ENCODE measurements at places on chromosomes 5 and 9.

- no peak for DNase-seq
Observed at GRCh38 chr9:70832492-70832891, 288.9 kb downstream of the TRPM3 start.

DNA sequence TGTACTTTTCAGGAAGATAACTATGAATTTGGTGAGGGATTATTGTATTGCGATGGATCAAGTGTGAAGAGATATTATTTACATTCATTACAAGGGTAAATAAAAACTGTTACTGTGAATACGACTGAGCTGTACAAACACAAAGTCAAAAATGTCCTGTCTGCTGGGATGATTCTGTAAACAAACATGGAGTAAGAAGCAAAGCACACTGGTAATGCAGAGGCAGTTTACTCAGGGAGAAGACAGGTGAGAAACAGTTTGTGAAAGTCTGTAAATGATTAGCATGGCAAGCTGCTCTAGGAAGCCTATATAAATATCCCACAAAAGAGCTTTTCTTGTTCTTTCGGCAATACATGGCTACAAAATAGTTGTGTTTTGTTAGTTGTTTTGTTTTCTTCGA lies 115.4 kb upstream of the GNA14 start:
- DNase-seq: no peak

GRCh38 chr9:135214054-135214640 lies 126.7 kb downstream of the OLFM1 start:
- DNase-seq: no peak

DNA sequence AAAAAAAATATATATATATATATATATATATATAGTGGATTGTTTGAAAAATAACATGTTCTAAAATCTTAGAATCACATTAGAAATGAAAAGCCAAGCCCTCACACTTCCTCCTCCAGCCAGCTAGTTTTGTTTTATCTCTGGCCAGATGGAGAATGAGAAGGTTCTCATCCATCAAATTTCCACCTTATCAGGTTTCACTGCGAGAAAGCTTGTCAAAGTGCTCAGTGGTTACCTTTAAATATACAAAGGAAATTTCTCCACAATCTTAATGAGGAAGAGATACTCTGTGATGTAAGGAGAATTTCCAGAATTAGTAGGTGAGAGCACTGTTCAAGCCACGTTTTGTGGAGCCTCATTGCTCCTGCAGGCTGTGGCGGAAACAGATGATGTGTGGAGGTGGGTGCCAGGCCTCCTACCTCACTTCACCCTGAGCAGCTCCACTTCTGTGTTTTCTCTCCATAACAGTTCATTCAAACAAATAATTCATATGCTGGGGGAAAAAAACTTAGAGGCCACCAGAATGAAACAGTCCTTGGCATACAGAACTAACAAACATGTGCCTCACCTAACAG lies 71.9 kb downstream of the CDK5RAP2 start:
- DNase-seq: no peak

GRCh38 chr9:129868023-129868871 lies 33.0 kb downstream of the USP20 start:
- DNase-seq: no peak

- no peak for DNase-seq
Observed at GRCh38 chr5:170614720-170615119, 110.9 kb downstream of the KCNIP1 start.

DNA sequence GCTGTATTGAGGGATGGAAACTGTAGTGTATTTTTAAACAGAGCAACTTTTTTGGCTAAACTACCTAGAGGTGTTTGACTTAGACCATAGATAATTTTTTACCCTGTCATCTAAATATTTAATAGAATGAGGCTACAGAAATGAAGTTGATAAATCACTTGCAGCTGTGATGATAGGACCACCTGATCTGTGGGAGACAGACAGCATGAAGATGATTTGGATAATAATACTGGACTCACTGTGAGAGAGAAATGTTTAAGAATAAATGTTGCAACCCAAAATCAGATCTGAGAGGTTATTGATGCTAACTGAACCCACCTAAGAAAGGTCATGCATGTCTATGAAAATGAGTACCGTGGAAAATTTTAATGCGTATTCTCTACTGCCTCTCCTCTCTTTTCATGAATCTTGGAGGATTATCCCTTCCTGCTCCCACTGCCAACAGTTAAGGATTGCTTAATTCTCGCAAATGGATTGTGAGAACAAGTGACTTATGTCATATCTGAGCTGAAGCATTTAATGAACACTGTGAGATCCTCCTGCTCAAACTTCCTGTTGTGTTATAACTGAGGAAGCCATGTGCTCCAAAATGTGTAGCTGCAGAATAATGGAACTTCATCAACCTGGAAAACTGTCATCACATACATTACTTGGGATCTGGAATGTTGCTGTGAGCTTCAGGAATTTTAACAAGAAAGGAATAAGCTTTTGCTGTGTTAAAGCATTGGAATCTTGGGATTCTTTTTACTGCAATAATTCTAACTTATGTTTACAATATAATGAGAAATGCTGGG lies 617.9 kb upstream of the CDH18 start:
- DNase-seq: no peak

DNA sequence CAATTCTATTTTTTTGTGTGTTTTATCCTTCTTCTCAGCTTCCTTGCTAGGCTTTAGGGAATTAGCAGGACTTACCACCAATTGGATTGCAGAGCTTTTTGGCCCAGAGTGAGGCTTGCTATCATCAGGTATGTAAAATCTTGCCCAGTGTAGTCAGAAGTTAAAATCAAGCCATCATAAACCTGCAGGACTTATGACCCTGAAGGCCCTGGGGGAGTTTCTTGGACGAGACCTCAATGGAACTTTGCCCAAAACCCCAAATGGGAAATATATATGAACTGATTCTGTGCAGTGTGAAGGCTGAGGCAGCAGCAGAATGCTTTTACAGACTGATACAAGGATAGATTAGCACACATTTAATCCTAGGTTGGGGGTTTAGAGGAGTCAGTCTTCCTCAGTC lies 287.0 kb downstream of the SH3GL2 start:
- DNase-seq: no peak

- no peak for DNase-seq
Observed at GRCh38 chr5:71582945-71583584, 4.1 kb upstream of the MCCC2 start.

- DNase-seq: no peak
Observed at GRCh38 chr9:72065076-72065475, 4.7 kb upstream of the C9orf57 start.

DNA sequence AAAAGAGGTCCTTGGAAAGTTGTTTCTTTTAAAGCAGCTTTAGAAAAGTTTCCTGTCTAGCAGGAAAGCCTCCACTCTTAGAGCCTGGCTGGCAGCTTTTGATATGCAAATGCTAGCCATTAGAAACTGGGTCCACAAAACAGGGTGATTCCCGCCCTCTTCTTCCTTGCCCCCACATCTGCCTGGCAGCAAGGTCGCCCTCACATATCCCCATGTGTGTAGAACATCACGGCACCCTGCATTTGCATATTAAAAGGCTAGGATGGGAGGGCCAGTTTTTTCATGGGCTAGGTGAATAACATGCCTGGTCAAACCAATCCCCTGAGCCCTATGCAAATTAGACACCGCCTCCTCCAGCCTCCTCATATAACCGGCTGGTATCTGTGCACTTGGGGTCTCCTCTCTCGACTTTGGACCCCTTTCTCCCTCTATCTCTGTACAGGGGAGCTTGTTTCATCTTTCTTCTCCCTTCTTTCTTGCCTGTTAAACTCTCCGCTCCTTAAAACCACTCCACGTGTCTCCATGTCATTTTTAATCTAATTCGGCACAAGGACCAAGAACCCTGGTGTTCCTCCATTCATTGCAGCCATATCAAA lies 426.8 kb upstream of the CTNND2 start:
- DNase-seq: no peak

GRCh38 chr9:22649384-22649783 lies 202.8 kb downstream of the DMRTA1 start:
- no peak for DNase-seq

- peak; percentile 25 for DNase-seq
Observed at GRCh38 chr5:138282920-138283742, 8.7 kb upstream of the GFRA3 start.

DNA sequence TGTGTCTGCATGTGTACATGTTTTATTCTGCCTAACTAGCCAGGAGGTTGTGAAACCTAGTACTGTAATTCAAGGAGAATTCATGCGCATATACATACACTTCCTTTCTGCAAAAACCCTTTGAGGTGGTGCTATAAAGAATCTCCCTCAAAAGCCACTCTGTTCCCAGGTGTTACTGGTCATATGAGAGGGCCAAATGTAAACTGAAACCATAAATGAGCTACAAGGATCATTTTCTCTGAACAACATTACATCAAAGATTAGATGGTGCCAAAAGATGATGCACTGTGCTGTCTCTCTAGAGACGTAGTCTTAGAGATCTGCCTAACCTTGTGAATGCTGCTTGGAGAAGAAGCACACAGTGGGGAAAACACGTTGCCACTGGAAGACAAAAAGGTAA lies 15.7 kb downstream of the NREP start:
- DNase-seq: no peak

GRCh38 chr5:137205231-137206027 lies 293.7 kb downstream of the SPOCK1 start:
- DNase-seq: no peak

GRCh38 chr5:158869092-158869491 lies 230.6 kb downstream of the EBF1 start:
- no peak for DNase-seq

- no peak for DNase-seq
Observed at GRCh38 chr5:14483504-14484157, 98.0 kb upstream of the OTULINL start.

DNA sequence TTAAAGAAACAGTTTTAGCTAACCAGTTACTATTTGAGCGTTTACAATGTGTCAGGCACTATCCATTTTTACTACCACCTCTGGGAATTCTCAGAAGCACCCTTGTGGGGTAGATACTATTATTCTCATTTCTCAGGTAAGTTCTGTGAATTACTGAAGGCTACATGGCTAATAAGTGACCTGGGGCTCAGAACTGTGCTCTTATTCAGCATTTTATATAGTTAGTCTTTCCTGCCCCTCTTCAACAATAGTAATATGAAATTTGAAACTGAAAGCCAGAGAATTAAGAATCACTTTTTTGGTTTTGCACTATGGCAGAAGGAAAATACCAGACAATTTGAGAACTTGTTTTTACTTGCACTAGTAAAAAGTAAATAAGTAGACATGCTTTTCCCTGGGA lies 11.8 kb downstream of the ELL2 start:
- DNase-seq: no peak

GRCh38 chr5:148864113-148864841 lies 37.9 kb downstream of the ADRB2 start:
- no peak for DNase-seq

GRCh38 chr5:143186623-143187022 lies 216.9 kb downstream of the NR3C1 start:
- no peak for DNase-seq

- DNase-seq: peak; percentile 76
Observed at GRCh38 chr5:116947691-116948528, 373.3 kb upstream of the SEMA6A start.

GRCh38 chr5:141507387-141508091 lies 18.7 kb downstream of the PCDHGC5 start:
- DNase-seq: no peak

DNA sequence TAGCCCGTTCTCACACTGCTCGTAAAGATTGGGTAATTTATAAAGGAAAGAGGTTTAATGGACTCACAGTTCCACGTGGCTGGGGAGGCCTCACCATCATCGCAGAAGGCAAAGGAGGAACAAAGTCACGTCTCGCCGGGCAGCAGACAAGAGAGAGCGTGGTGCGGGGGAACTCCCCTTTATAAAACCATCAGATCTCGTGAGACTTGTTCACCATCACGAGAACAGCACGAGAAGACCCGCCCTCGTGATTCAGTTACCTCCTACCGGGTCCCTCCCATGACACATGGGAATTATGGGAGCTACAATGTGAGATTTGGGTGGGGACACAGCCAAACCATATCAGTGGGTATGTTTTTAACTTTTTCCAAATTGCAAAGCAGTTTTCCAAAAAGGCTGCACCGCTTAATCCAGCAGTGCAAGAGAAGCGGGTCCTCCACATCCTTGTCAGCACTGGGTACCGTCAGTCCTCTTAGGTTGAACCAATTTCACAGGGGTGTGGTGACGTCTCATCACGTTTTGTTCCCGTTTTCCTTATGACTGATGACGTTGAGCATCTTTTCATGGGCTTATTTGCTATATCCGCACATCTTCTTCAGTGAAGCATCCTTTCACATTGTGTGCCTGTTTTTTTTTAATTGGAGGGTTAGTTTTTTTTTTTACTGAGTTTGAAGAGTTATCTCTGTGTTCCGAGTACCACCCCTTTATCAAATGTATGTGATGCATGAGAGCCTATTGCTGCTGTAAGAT lies 8.0 kb upstream of the FCN2 start:
- DNase-seq: no peak

Measured in thyroid gland (tissue), 4 donors.